ENCODE measurements at places on chromosomes 16 and 17. TPM values are rescaled to one million over a fixed set of nuclear protein-coding genes. Genes with fewer than 3 reads are reported as not detected.

DNA sequence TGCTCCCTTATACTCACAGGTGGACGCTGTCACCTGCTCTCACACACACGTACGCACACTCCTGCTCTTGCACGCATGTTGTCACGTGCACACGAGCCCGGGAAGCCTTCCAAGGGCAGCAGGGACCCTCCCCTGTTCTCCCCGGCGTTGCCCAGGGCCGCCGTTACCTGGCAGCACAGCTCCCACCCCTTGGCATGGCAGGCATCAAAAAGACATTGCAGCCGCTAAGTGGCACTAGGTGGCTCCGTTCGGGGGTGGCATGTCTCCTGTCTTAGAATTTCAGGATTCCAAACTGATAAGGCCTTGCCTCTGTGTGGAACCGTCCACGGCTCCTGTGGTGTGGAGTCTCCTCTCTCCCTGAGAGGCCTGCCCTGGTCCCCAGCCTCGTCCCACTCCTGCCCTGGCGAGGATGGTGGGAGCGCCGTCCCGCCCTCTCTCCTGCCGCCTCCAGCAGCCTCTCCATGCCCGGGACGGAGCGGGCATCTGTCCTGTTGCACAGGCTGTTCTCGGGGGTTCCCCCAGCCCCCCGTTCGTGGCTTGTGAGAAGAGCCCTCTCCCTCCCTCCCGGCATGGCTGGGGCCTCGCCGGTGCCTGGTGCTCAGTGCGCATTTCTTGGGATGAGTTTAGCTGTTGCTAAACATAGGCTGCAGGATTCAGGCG is 126.7 kb upstream of the GSE1 start:
- DNase-seq, result no peak

- DNase-seq, result no peak
Observed at GRCh38 chr17:78723001-78723796, 58.9 kb downstream of the CYTH1 start.

DNA sequence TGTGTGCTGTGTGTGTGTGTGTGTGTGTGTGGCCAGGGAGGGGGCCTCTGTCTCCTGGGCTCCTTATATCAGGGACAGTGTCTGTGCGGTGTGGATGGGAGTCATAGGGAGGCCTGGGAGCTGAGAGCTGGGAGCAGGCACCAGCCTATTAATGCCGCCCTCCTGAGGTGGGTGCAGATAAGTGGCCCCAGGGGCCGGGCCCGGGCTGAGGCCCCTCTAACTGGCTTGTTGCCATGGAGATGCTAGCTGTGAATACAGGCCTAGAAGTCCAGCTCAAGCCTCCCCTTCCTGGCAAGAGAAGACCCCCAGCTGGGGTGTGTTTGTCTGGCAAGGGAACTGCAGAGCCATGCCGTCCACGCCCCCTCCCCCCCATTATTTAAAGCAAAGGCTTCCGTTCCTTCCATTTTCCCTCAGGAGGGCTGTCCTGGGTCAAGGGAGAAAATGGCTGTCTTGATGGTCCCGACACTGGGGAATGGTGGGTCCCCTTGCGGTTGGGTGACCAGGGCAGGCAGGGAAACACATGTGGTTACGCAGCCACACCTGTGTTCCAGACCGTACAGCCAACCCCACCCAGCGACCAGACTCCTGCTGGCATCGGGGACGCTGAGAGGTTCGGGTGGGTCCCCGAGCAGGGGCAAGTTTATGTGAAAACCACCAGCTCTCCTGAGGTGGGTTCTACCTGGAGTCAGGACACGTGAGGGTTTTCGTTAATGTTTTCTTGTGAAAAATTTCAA is 141.1 kb downstream of the MRM1 start:
- no peak for DNase-seq

The SSTR5 gene
- total RNA-seq, result 1.5 TPM

- no peak for DNase-seq
Observed at GRCh38 chr17:14323522-14323981, 22.7 kb downstream of the HS3ST3B1 start.

The GNPTG gene
- total RNA-seq, result 84.0 TPM

DNA sequence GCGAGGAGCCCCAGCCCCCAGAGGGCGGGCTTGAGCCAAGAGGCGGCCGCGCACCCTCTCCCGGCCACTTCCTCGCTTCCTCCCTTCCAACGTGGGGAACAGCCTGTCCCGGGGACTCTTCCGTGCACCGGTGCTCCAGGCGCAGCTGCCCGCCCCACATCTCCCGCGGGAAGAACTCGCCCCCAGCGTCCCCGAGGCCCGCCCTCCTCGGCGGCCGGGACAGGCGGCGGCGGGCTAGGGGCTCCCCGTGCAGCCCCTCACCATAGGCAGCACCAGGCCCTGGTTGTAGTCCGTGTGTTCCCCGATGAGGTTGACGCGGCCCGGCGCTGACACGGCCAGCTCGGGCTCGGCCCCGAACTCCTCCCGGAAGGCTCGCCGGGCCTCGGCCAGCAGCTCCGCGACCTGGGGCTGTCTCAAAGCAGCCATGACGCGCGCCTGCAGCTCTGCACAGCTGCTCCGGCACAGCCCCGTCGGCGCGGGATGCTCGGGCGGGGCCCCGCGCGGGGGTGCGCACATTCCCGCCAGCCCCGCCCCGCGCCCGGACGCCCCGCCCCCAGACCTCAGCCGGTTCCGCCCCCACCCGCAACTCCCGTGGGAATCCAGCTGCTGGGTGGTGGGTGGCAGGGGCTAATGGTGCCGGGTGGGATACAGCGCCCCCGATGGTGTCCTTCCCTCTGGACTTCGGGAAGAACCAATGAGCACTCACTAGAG is at the start of gene GALK1:
TSS of gene GALK1 (minus strand) at position 482 of the 711 bp plus-strand sequence. CDS start at position 426, 56 bp downstream.
- DNase-seq, result peak; percentile 89

DNA sequence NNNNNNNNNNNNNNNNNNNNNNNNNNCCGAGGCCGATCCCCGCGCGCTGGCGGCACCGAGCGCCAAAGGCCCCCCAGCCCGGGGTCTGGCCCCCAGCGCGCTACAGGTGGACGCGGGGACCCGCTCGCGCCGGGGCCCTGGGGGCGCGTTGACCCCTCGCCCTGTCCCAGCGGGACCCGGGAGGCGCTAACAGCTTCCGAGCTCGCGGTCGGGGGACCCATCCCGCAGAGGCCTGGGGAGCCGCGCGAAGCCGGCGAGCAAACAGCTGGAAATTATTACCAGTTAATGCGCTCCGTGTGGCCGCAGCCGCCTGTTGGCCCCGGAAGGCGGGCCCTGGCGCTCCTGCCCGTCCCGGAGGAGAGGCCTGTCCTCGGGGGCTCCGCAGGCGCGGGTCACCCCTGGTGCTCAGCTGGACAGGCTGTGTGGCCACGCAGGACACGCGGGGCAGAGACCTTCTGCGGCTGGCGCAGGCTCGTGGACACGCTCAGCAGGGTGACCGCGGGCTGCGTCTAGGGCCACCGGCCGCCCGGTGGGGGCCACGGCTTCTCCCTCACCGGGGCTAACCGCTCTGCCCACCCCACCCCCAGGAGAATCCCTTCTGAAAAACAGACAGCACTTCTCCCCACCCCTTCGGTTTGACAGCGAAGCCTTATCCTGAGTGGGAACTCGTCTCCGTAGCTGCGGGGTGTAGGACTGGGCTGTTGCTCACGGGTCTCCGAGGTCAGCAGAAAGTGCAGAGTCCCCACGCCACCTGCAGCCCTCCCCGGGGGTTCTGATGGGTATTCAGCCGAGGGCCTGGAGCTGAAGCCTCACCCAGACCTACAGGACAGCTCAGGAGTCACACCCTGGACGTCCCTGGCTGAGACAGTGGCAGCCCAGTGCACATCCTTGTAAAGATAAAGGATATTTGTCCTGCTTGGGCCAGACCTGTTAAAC is 138.7 kb upstream of the RPH3AL start:
- peak; percentile 86 for DNase-seq

DNA sequence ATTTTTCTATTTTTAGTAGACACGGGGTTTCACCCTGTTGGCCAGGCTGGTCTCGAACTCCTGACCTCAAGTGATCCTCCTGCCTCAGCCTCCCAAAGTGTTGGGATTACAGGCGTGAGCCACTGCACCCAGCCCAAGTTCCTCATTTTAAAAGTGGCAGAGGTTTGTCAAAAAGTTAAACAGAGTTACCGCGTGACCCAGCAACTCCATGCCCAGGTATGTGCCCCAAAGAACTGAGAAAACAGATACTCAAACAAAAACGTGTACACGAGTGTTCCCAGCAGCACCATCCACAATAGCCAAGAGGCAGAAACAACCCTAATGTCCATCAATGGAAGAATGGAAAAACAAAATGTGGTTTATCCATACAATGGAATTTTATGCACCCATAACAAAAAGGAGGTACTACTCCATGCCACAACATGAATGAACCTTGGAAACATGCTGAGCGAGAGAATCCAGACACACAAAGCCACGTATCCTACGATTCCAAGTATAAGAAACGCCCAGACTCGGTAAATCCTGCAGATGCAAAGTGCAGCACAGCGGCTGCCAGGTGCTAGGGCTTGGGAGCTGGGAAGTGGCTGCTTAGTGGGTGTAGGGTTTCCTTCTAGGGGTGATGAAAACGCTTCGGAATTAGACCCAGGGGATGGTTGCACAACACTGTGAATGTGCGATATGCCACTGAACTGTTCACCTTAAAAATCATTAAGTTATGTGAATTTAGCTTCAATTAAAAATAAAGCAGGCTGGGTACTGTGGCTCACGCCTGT is 24.8 kb downstream of the ADCY9 start:
- peak; percentile 34 for DNase-seq

DNA sequence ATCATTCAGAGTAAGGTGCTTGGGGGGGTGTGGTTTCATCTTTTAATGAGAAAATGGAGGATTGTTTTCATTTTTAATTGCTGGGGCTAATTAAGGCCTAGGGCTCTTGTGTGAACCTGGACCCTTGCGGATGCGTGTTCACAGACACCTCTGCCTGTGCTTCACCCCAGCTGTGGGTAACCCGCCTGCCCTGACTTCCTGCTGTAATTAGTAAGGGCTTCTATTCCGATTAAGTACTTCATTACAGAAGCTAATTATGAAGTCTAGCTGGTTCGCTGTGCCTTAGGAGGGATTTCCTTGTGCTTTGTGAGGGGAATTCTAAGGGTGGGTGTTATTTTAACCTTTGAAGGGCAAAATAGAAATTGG is 215.3 kb downstream of the PMP22 start:
- no peak for DNase-seq

- DNase-seq, result no peak
Observed at GRCh38 chr16:20897922-20898321, 2.2 kb downstream of the DCUN1D3 start.

GRCh38 chr16:69219279-69219678 is 32.3 kb downstream of the SNTB2 start:
- no peak for DNase-seq

The USP6 gene
- 1.4 TPM for total RNA-seq

GRCh38 chr16:78984324-78984723 is 616.2 kb downstream of the MAF start:
- DNase-seq, result no peak

The KRT9 gene
- 0.68 TPM for total RNA-seq

The HYDIN gene
- total RNA-seq, result not detected

The AATK gene
- total RNA-seq, result 1.3 TPM

DNA sequence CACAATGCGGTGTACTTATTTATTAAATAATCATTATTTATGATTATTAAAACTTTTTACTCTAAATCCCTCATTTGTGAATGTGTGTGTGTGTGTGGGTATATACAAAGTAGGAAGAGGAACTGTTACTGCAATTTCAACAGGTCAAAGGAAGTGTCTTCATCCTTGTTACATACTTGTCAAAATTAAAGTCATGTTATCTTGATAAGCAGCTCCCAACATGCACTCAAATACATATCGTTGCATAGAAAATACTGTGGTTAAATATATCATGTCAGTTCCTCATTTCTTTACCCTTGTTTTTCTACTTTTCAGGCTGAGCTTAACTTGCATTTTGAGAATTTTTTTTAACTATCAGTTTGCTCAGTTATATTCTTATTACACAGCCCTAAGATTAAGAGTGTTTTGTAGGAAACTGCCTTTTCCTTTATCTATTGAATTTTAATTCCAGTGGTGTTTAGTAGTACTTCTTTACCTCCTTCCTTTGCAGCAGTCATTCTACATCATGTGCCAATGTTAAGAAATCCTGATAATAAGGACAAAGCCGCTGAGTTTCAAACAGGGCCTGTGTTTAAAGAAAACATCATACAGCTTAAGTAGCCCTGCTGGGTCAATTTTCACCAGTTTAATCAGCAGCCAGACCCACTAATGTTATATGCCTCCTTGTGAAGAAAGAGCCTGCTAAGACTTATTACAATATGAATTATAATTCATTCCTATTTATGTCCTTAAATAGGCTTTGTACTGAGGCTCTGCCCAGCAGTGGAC is 7.2 kb downstream of the EFCAB5 start:
- no peak for DNase-seq

GRCh38 chr17:7883781-7884386 is 4.7 kb upstream of the CHD3 start:
- DNase-seq, result no peak

The RHBDF1 gene
- 45.9 TPM for total RNA-seq

GRCh38 chr17:43620581-43620980 is 41.1 kb downstream of the MEOX1 start:
- no peak for DNase-seq

Measured in suprapubic skin (tissue), 4 donors.